ENCODE measurements at places on chromosomes 12 and 14.

GRCh38 chr14:105938055-105938863 is 411.9 kb downstream of the TMEM121 start:
- DNase-seq, result no peak

GRCh38 chr14:44662250-44662891 is 155.3 kb upstream of the FSCB start:
- no peak for DNase-seq

DNA sequence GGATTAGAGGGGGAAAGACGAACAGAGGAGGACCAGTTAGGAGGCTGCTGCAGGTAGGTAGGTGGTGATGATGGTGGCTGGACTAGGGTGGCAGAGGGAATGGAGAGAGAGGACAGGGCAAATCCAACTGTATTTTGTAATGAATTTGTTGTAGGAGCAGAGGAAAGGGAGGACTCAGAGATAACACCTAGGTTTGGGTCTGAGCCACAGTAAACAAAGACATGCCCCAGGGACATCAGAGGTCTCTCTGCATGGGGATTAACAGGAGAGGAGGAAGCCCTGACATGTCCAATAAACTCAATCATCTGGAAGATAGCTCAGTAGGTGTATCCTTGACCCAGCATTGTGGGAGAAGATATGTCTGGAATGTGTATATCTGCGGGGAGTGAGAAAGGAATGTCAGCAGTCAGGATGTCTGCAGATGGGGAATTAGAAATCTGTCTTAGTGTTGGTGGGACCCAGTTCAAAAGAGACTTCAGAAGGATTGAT is 4.7 kb upstream of the SLC48A1 start:
- peak; percentile 53 for DNase-seq

- DNase-seq, result no peak
These were observed 22.8 kb downstream of the CPM start for GRCh38 chr12:68910128-68910527.

GRCh38 chr14:106522990-106523389 is 996.6 kb downstream of the TMEM121 start:
- no peak for DNase-seq

GRCh38 chr12:42706321-42706720 is 116.8 kb upstream of the PRICKLE1 start:
- DNase-seq, result no peak

DNA sequence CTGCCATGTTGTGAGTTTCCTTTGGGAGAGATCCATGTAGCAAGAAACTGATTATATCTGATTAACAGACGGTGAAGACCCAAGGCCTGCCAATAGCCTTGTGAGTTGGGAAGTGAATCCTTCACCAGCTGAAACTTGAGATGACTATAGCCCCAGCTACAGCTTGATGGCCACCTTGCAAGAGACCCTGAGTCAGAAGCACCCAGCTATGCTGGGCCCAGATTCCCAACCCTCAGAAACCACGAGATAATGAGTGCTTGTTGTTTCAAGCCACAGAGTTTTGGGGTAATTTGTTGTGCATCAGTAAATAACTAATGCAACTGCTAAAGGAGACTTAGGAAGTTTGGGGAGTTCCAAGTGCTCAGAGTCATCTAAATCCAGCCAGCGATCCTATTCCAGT is 80.3 kb downstream of the AVPR1A start:
- peak; percentile 47 for DNase-seq

GRCh38 chr12:106840243-106840642 is 65.8 kb downstream of the RIC8B start:
- DNase-seq, result peak; percentile 85

DNA sequence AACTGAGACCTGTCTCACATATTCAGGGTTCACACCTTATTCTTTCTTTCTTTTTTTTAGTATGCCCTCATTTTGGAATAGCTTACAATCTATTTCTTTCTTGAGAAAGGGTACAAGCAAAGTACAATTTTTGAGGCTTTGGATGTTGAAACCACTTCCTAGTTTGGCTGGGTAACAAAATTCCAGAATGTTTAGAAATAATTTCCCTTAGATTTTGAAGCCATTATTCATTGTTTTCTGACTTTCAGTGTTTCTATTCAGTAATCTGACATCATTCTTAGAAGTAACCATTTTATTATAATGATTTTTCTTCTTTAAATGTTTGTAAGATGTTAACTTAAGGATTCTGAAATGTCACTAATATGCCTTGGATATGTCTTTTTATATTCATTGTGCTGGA is 28.2 kb downstream of the ST8SIA1 start:
- DNase-seq, result peak; percentile 51

GRCh38 chr14:50109342-50109741 is 7.0 kb downstream of the VCPKMT start:
- peak; percentile 25 for DNase-seq

- peak; percentile 35 for DNase-seq
These were observed 1028.7 kb downstream of the AACS start for GRCh38 chr12:126093908-126094307.

DNA sequence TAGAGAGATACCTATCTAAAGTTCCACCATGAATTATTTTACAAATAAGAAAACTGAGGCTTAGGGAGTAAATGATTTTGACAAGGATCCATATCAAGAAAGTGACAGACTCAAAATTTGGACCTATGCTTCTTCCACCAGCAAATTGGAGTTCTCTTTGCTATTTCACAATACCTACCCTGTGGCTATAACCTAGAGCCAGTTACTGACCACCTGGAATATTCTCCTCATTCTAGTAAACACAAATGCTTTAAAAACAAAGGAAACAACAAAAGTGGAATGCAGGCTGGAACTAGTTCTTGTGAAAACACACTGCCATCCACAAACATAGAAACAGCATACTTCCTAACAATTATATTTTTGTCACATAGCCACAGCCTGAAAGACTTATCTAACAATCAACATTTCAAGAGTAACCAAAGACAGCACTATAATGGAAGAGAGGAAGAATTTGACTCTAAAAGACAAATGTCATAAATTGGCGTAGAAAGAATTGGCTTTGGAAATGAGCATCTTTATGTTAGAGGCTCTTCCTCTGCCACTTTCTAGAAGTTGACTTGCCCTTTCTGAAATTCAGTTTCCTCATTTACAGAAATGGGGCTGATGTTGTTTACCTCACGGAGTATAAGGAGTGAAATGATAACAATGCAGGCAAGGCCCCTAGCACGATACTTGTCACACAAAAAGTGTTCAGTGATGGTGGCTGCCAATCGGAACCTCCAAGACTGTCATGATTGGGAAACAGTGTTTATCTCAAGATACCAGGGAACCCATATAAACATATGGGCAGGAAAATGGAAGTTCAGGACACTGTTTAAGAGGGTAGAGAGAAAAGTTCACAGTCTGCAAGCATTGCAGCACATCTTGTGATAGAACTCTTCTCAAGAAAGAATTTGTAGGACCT is 138.6 kb upstream of the LGR5 start:
- DNase-seq, result no peak

- no peak for DNase-seq
These were observed 70.5 kb downstream of the TBC1D30 start for GRCh38 chr12:64894827-64895475.

DNA sequence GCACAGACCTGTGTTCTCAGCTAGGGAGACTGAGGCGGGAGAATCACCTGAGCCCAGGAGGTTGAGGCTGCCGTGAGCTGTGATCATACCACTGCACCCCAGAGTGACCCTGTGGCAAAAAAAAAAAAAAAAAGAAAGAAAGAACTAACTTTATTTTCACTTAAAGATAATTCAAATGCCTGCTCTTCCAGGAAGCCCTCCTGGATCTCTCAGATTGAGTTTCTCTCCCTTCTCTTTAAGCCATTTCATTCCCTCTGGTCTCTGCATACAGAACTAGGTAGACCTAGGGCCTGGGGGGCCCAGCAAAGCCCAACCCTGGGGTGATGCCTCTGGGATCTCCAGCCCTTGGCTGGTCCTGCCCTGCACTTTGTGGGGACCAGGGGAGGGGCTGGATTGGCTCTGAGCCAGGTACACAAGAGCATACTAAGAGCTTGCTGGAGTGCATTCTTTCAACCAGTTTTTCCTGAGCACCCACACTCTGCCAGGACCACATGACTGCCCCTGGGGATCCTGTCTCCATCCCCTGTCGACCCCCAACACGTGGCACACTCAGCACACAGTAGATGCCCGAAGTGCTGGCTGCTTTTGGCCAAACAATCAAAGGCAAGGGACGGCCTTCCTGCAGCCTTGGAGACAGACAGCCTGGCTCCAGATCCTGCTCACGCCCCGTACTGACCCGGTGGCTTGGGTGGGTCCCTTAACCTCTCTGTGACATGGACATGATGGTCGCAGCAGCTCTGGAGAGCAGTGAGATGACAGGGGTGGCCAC is 52.7 kb downstream of the CYP46A1 start:
- no peak for DNase-seq

GRCh38 chr12:117461732-117462131 is 100.3 kb upstream of the NOS1 start:
- no peak for DNase-seq

GRCh38 chr14:89660166-89660565 is 243.1 kb upstream of the FOXN3 start:
- DNase-seq, result no peak

GRCh38 chr12:123075087-123075645 is 75.7 kb downstream of the PITPNM2 start:
- no peak for DNase-seq

GRCh38 chr12:102423462-102423861 is 56.9 kb downstream of the IGF1 start:
- no peak for DNase-seq

DNA sequence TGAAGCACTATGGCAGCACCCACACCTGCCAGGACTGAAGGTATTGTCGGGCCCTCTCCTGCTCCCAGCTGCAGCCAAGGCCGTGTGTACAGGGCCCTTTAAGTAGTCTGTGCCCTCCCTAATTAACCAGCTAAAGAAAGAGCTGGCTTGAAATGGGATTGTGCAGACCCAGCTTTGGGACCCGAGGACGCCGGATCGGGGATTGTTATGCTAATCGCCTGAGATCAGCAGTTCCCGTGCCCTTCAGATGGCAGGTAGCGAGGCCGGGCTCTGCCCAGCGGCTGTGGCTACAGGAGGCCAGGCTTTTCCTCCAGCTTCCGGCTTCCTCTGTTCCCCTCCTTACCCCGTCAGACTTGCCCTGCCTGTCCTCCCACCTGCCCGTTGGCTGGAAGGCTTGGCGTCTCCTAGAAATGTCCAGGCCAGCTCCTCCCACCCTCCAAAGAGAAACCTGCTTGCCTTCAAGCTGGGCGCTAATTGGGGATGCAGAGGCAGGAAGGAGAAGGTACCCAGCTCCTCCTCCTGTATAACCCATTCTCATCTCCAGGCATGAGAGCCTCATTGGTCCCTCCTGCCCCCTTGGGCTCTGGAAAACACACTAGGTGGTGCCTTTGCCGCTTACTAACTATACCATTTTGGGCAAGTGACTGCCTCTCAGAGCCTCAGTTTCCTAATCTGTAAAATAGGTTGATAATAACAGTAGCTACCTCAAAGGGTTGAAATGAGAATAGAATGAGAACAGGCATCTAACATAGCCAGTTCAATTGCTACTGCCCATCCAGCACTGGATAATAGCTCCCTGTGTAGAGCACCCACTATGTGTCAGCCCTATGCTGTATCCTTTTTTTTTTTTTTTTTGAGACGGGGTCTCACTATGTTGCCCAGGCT is 25.8 kb upstream of the MSI1 start:
- DNase-seq, result peak; percentile 48

GRCh38 chr14:31228533-31228932 is 20.9 kb upstream of the HECTD1 start:
- DNase-seq, result no peak

GRCh38 chr14:67467134-67467533 is 21.4 kb downstream of the TMEM229B start:
- no peak for DNase-seq

DNA sequence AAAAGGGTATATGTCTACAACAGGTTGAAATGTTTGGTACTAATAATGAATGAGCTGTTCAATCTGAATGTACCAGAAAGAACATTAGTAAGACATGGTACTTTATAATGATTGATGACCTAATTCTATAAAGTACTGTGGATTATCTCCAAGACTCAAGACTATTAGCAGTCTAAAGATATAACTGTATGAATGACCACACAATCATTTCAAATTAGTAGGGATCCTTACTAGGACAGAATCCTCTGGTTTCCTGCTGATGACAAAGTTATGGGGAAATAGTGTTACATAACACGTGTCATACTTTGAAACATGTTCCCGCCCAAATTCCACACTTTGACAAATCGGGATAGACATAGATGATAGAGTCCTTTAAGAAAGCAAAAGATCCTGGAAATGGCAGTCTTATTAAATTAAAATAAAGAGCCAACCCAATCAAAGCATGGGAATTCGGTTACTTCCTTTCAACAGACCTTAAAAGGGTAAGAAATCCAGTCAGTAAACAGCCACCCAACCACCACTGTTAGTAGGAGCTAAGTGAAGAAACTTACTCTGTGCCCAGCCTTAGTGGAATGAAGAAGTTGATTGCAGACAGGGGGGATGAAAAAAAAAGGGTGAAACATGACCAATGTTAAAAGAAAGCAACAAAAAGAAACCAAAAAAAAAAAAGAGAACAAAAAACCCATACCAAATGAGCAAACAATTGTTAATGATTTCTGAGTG is 2.8 kb downstream of the VPS29 start:
- DNase-seq, result peak; percentile 9
